NCI-H446 (cell line): ENCODE measurements at places on chromosomes 3 and 15.

GRCh38 chr3:127612966-127613365 is 14.8 kb downstream of the MCM2 start:
- no peak for DNase-seq

DNA sequence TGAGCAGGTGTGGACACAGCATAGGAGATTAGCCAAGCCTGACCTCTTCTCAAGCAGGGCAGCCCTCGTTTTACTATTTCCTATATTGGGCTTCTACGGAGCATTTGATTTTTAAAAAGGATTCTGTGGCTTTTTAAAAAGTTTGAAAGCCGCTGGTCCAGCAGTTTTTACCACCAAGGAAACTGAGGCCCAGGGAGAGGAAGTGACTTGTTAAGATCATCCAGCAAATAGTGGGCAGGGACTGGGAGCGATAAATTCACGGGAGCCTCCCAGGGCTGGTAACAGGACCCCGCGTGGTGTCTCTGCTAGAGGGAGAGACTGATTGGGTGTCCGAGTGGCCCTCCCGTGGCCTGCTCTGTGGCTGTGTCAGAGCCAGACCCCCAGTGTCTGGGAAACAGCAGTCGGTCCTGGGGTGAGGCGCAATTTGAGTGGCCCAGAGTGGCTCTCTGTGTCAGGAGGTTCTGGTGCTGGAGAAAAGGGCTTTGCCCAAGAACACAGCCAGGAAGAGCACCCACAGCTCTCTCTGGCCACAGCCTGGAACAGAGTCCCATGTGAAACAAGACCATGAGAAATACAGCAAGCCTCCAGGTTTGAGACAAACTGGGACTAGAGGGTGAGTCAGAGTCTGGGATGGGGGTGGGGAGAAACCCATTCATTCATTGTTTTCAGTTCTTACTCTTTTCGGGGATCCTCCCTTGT is 4.2 kb downstream of the FURIN start:
- DNase-seq: no peak

DNA sequence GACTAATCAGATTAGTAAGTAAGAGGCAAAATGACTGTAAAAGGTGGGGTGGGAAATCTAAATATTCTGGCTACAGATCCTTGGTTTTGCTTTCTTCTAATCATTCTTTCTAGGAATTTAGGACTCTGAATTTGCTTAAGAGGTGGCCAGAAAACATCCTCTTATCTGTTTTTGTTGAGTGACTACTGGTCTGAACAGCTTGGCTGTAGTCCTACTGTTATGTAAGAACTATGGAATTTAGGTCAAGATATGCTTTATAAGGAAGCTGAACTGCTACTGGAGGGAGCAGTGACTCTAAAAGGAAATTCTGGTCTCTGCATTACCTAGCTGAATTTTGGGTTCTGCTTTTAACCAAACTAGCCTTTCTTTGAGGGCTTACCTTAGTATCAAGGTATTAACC is 33.5 kb upstream of the CSPG5 start:
- no peak for DNase-seq

- DNase-seq: no peak
Measured at GRCh38 chr3:42535981-42536784, 33.7 kb downstream of the VIPR1 start.

GRCh38 chr3:154164387-154164786 is 43.2 kb downstream of the ARHGEF26 start:
- DNase-seq: no peak

GRCh38 chr3:194274424-194275085 is 76.6 kb downstream of the CPN2 start:
- no peak for DNase-seq

GRCh38 chr3:133494469-133494868 is 79.0 kb upstream of the CDV3 start:
- no peak for DNase-seq

DNA sequence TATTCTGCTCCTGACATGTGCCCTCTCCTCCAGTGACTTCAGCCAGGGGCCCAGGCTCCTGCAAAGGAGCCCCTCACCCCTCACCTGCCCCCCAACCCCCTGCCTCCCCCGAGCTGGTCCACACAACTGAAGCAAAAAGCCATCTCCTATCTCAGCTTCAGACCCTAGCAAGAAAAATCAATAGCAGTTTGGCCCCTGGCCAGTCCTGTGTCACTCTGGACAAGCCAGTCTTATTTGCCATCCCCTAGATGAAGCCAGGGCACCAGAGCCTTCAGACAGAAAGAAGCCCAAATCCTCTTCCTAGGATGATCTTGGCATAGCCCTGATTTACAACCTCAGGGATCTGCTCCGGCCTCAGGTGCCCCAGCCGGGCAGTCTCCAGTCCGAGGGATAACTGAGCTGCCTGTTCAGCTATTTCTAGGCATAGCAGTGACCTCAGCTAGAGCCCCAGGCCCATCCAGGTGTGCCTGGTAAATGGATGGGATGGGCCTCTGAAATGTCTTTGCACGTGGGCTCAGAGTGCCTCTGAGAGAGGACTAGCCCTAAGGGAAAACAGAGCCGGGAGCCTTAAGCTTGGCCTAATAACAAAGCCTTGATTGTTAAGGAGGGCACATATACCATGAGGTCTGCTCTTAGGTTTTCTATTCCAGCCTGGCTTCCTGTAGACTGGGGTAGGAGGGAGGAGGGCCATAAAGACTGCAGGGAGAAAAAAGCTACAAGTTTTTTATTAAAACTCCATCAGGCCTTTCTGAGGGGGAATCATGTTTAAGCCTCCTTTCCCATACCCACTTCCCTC is 242.0 kb downstream of the SHQ1 start:
- peak; percentile 5 for DNase-seq

GRCh38 chr3:56864090-56864489 is 62.3 kb upstream of the ARHGEF3 start:
- no peak for DNase-seq

GRCh38 chr3:195468391-195468776 is 25.6 kb upstream of the ACAP2 start:
- no peak for DNase-seq

DNA sequence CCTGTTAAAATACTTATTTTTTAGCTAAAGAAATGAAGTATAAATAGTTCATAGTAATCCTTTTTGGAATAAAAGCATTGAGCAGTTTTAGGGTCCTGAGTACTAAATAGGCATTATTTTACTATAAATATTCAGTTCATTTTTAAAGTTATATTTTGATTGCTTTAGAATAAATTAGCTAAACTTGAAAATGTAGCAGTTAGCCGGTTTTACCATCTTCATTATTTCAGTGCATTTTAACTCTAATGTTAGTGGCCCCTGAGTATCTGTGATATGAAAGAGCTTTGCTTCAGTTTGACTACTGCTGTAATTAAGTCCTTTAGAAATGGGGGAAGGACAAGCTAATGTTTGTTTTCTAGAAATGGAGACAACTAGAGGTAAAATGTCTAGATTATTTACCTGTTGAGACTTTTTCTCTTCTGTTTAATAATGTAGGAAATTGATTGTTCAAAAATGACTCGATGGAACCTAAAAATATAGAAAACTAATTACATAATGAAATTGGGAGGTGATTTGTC is 3.6 kb downstream of the SMC4 start:
- DNase-seq: no peak

GRCh38 chr3:38005076-38006020 is 14.8 kb downstream of the VILL start:
- DNase-seq: no peak

DNA sequence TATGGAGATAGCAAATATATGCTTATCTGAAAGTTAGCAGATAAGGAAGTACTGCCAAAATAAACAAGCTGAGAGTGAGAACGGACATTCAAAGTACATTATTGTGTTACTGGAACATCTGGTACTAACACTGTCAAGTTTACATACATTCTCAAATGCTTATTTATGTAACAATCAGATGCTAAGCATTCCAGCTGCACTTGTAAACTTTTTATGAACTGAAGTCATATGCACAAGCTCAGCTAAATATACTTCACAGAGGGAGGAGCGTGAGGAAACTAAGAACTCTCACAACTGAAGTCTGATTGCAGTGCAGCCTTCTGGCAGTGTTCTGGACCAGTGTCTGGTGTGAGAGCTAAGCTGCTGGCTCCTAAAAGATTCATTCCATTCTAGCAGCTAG is 223.7 kb upstream of the NANOGP8 start:
- DNase-seq: no peak

DNA sequence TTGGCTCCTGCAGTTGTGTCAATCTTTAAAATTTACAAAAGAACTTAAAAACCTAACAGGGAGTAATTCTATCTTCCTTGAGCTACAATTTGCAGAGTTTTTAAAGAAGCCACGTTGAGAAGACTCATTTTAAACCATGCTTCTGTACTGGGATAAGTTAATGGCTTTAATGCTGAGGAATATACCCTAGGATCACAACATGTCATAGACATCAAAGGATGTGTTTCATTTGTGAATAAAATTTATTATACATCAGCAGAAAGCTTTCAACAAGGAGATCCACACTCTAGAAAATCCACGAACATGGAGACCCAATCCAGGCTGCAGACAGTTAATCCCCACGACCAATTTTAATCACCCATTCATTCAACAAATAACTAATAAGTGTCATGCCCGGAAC is 297.2 kb downstream of the MAGI1 start:
- DNase-seq: no peak

DNA sequence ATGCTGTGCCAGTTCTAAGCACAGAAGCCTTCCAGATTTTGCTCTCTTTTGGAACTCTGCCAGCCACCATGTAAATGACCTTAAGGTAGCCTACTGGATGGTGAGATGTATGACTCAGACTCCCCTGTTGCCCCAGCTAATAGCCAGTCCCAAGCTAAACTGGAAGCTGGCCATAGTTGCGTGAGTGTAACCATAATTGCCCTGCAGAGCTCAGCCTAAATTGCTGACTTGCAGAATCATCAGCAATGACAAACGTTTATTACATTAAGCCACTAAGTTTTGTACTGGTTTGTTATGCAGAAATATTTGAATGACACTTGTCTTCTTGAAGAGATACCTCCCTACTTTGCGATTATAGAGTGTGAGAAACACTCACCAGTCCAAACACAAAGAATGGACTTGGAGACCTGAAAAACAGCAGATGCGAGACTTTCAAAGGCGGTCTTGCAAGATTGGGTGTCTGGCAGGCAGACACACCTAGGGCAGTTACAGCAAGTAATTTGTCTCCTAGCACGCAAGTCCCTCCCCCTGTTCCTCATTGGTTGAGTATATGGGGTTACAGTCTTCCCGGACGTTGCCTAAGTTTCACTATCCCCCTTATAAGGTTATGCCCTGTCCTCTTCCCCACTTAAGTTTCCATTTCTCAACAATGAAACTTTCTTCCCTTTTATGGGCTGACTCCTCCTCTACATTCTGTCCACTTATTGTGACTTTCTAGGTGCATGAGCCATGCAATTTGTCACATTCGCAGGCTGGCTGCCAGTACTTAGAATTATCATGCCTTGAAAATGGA is 83.6 kb upstream of the XCR1 start:
- peak; percentile 42 for DNase-seq

GRCh38 chr3:181613191-181613590 is 98.5 kb upstream of the SOX2 start:
- DNase-seq: no peak

GRCh38 chr15:29776859-29777258 is 45.4 kb downstream of the TJP1 start:
- DNase-seq: no peak

GRCh38 chr3:18841422-18842343 is 306.6 kb upstream of the KCNH8 start:
- no peak for DNase-seq

GRCh38 chr3:11144996-11145395 is 9.3 kb upstream of the HRH1 start:
- DNase-seq: no peak

GRCh38 chr15:45326741-45327140 is 51.6 kb downstream of the GATM start:
- DNase-seq: no peak
